ENCODE measurements at places on chromosomes 2 and 18.

DNA sequence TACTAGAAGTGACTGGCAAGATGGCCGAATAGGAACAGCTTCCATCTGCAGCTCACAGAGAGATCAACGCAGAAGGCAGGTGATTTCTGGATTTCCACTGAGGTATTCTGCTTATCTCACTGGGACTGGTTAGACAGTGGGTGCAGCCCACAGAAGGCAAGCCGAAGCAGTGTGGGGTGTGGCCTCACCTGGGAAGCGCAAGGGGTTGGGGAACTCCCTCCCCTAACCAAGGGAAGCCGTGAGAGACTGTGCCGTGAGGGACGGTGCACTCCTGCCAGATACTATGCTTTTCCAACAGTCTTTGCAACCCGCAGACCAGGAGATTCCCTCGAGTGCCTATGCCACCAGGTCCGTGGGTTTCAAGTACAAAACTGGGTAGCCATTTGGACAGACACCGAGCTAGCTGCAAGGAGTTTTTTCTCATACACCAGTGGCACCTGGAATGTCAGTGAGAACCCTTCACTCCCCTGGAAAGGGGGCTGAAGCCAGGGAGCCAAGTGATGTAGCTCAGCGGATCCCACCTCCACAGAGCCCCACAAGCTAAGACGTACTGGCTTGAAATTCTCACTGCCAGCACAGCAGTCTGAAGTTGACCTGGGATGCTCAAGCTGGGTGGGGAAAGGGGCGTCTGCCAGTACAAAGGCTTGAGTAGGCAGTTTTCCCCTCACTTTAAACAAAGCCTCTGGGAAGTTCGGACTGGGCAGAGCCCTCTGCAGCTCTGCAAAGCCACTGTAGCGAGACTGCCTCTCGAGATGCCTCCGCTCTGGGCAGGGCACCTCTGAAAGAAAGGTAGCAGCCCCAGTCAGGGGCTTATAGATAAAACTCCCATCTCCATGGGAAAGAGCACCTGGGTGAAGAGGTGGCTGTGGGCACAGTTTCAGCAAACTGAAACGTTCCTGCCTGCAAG is 40.1 kb downstream of the PLEK start:
- DNase-seq = no peak

GRCh38 chr2:45700407-45701013 is 49.0 kb downstream of the PRKCE start:
- no peak for DNase-seq

- no peak for DNase-seq
Measured at GRCh38 chr2:104654811-104655210, 199.1 kb upstream of the POU3F3 start.

DNA sequence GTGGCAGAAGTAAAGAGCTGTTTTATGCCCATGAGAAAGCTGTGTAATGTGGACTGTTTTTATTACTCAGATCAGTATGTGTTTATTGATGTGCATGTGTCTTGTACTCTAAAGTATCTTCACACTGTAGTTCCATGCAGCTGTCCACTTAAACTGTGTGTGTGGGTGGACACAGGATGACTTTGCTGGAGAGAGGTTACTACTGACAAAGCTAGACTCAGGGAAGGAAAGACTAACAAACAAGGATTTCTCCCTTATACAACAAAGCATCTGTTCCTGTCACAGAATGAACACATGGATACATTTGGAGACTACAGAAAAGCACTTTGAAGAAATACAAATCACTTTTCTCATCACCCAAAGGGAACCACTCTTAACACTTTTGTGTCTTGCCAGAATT is 10.0 kb downstream of the FHOD3 start:
- DNase-seq = no peak

DNA sequence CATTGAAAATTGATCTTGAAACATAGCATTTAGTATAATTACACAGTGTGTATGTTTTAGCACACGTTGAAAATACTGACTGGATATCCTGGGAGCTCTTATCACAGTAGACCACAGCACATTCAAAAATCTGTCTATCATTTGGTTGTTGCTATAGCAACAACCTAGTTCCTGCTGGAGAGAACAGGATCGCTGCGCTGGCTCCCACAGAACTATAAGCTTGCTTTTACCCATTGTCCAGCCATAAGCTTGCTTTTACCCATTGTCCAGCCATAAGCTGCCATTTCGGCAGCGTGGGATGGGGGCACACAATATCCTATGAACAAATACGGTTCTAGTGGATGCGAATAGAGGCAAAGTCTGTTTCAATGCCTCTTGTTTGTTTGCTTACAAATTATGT is 70.4 kb upstream of the ST6GAL2 start:
- DNase-seq = no peak

Measured in omental fat pad (tissue), 4 donors.